ENCODE measurements at places on chromosomes 11 and 22.

DNA sequence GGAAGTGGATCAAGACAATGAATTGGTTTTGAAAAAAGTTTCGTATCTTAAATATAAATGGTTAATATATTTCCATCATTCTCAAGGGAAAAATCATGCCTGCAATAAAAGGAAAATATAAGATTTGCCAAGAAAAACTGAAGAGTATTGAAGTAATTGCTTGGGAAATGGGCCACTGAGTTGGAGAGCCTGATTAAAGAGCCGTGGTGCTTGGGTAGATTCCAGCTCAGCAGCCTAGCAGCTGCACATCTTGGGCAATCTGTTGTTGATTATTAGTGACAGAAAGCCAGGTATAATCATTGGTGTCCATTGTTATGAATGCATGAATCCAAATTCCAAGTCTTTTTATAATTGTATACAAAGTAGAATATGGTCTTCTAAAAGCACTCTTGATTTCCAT, 800.9 kb upstream of the CHORDC1 start:
- H3K27ac ChIP-seq, result no peak overlapping the region
- no peaks in the 10 kb centered on the region for H3K36me3 ChIP-seq
- no peak for DNase-seq
- no peak overlapping the region for H3K4me3 ChIP-seq
- no peaks in the 10 kb centered on the region for H3K27me3 ChIP-seq

DNA sequence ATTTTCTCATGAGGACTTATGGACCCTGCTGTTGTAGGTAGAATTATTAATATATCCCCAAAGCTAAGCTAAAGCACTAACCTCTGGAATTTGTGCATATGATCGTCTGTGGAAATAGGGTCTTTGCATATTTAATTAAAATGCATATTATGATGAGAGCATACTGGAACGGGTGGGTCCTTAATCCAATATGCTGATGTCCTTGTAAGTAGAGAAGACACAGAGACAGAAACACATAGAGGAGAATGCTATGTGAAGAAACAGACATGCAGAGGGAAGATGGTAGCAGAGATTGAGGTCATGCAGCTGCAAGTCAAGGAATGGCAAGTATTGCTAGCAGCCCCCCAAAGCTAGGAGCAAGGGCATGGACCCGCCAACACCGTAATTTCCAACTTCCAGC, 439.2 kb downstream of the LRRC4C start:
- no peak overlapping the region for H3K27ac ChIP-seq
- H3K27me3 ChIP-seq, result no peaks in the 10 kb centered on the region
- no peak for DNase-seq
- H3K36me3 ChIP-seq, result no peaks in the 10 kb centered on the region

GRCh38 chr11:47857485-47857884, 9.3 kb upstream of the NUP160 start:
- no peaks in the 10 kb centered on the region for H3K27me3 ChIP-seq
- H3K4me3 ChIP-seq, result peak overlapping the region; percentile 85
- peaks cover 60% of the 10 kb centered on the region for H3K4me1 ChIP-seq
- H3K36me3 ChIP-seq, result no peaks in the 10 kb centered on the region
- DNase-seq, result no peak

DNA sequence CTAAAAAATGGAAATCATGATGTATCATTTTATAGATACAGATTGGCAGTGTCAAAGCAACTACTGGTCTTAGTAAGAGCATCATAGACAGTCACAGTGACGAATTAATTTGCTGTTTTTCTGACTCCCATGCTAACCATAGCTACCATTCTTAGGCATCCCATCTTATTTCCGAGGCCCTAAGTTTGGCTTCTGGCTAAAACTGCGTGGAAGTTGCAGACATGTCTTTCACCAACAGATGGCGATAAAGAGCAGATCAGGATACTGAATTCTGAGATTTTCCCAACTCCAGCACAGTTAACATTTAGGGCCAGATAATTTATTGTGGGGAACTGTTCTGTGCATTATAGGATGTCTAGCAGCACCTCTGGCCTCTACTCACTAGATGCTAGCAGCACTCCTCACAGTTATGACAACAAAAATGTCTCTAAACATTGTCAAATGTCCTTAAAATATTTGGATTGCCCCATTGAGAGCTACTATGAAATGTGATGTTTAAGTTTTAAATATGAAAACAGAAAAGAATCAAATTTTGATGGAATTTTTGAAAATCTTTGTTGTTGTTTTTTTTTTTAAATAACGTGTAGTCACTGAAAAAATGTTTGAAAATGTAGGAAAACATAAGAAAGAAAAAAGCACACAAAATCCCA, 16.3 kb downstream of the OR2AG2 start:
- no peak overlapping the region for H3K27ac ChIP-seq
- no peaks in the 10 kb centered on the region for H3K27me3 ChIP-seq
- no peak overlapping the region for H3K4me3 ChIP-seq
- H3K4me1 ChIP-seq, result peaks cover 8% of the 10 kb centered on the region
- peak; percentile 29 for DNase-seq

DNA sequence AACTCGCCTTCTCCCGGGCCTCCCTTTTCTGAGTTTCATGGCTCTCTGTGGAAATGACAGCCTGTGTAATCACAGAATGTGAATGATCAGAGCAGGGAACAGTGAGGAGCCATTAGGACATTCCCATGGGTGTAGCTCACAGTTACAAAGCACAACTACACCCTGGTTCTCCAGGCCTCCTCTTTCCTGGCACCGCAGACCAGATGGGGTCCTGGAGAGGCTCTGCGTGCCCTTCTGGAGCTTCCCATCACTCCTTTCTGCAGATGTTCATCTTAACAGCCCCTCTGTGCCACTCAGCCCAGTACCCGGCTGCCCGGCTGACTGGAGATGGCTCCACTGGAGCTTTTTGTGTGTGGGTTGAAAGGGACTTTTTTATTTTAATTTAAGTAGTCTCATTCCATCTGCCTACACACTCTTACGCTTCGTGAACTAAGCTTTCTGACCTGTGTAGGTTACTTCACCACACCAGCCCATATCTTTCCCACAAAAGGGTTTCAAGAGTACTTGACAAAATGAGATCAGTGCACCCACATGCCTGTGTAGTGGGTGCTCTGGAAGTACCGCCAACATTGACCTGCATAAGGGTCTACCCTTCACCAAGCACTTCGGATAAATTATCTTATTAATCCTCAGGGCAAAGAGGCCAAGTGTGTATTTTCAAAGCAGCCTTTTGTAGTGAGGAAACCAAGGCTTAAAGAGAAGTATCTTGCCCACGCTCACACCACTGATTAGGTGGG, 29.8 kb downstream of the SREBF2 start:
- H3K27me3 ChIP-seq, result no peaks in the 10 kb centered on the region
- peaks cover 74% of the 10 kb centered on the region for H3K4me1 ChIP-seq
- DNase-seq, result peak; percentile 59
- H3K27ac ChIP-seq, result peak overlapping the region; percentile 96
- H3K36me3 ChIP-seq, result no peaks in the 10 kb centered on the region

GRCh38 chr22:38136607-38137006, 26.1 kb upstream of the BAIAP2L2 start:
- DNase-seq, result no peak
- peak overlapping the region; percentile 79 for H3K27ac ChIP-seq
- H3K4me1 ChIP-seq, result no peaks in the 10 kb centered on the region
- H3K4me3 ChIP-seq, result no peak overlapping the region

- no peak overlapping the region for H3K27ac ChIP-seq
- no peaks in the 10 kb centered on the region for H3K27me3 ChIP-seq
- H3K4me1 ChIP-seq, result no peaks in the 10 kb centered on the region
- no peak overlapping the region for H3K4me3 ChIP-seq
- no peak for DNase-seq
Measured at GRCh38 chr11:19499999-19500398, 212.6 kb upstream of the NAV2 start.

- H3K36me3 ChIP-seq, result no peaks in the 10 kb centered on the region
- H3K27ac ChIP-seq, result no peak overlapping the region
- H3K4me1 ChIP-seq, result peaks cover 28% of the 10 kb centered on the region
- H3K4me3 ChIP-seq, result no peak overlapping the region
- DNase-seq, result no peak
- no peaks in the 10 kb centered on the region for H3K27me3 ChIP-seq
Measured at GRCh38 chr11:134074346-134074745, 5.5 kb downstream of the JAM3 start.

DNA sequence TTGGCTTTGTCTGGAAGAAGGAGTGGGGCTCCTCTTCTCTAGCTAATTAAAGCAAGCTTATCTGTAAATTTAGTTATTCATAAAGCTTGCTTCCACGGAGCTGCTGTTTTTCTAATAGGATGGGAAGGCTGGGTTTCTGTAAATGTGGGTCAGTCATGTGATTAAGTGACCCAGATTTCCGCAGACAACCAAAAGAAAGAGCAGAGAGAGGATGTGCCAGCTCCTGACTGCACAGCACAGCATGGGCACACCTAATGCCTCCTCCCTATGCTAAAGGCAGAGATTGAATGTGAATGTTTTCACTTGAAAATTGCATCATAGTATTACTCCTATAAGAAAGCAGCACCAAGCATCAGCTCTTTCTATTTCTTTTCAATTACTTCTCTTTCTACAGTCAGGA, 160.2 kb downstream of the FAT3 start:
- DNase-seq, result no peak
- H3K4me3 ChIP-seq, result no peak overlapping the region
- H3K36me3 ChIP-seq, result no peaks in the 10 kb centered on the region
- H3K4me1 ChIP-seq, result no peaks in the 10 kb centered on the region

DNA sequence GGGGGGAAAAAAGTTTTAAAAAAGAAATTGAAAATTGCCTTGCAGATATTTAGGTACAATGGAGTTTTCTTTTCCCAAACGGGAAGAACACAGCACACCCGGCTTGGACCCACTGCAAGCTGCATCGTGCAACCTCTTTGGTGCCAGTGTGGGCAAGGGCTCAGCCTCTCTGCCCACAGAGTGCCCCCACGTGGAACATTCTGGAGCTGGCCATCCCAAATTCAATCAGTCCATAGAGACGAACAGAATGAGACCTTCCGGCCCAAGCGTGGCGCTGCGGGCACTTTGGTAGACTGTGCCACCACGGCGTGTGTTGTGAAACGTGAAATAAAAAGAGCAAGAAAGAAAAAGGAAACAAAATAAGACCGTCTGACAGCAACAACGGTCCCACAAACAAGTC, 964.9 kb downstream of the NTM start:
- no peak overlapping the region for H3K27ac ChIP-seq
- no peaks in the 10 kb centered on the region for H3K27me3 ChIP-seq
- no peak overlapping the region for H3K4me3 ChIP-seq

DNA sequence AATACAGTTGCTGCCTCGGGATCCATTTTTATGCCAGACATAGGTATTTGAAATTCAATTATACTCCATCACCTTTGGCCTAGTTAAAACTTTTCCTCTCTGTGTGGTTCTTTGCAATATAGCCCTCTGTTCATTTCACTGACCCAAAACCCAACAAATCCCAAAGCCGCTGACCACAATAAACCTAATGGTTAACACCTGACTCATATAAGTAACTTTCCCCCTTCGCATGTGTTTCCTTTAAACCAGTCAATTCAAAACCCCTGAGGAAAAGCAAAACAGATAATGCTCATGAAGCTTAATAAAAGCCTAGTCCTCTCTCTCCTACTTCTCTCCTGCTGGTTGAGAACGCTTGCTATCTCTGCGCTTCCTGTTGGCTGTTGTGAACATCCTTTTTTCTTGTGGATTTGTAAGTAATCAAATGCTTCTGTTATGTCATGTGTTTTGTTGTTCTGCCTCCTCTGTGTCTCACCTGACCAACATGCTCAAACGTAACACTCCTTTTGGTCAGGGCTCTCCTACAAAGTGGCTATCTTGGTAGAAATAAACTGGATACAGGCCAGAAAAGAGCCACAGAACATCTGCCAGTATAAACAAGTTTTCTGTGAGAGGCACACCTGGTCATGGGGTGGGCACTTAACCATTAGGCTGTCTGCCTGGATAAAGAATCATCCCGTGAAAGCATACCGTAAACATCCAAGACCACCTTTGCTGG, 652.6 kb downstream of the METTL15 start:
- no peaks in the 10 kb centered on the region for H3K4me1 ChIP-seq
- no peaks in the 10 kb centered on the region for H3K27me3 ChIP-seq
- H3K4me3 ChIP-seq, result no peak overlapping the region
- no peak overlapping the region for H3K27ac ChIP-seq

- DNase-seq, result no peak
- H3K27me3 ChIP-seq, result peaks cover 50% of the 10 kb centered on the region
- no peak overlapping the region for H3K27ac ChIP-seq
- H3K4me1 ChIP-seq, result peaks cover 13% of the 10 kb centered on the region
- no peak overlapping the region for H3K4me3 ChIP-seq
Measured at GRCh38 chr11:61749591-61750217, 2.7 kb upstream of the MYRF start.

GRCh38 chr11:108758458-108758857, 93.6 kb downstream of the DDX10 start:
- H3K36me3 ChIP-seq, result peaks cover 14% of the 10 kb centered on the region
- H3K4me1 ChIP-seq, result peaks cover 60% of the 10 kb centered on the region
- H3K4me3 ChIP-seq, result no peak overlapping the region
- no peak for DNase-seq
- H3K27ac ChIP-seq, result no peak overlapping the region

DNA sequence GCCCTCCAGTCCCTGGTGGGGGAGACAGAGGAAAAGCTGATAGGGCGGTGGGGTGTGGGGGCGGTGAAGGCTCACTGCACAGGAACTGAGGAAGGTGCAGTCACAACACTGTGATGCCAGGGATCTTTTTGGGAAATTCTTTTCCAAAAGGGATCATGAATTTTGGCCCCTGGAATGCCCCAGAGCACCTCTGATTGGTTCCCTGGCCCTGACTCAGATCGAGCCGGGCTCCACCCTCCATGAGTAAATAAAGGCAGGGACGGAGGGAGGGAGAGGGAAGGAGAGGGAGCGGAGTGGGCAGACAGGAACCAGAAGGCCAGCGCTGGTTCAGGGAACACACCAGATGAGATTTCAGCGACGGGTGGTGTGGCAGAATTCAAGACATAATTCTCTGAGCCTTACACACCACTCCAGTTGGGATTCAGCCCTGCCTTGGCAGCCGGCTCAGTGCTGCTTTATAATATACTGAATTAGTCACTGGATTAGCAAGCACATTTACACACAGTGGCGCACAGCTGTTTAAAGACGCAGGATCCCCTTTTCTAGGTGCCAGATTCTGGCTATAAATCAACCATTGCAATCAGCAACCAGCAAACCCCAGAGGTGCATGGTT, 80.3 kb downstream of the ETS1 start:
- H3K4me1 ChIP-seq, result peaks cover 90% of the 10 kb centered on the region
- no peak for DNase-seq
- peak overlapping the region; percentile 93 for H3K27ac ChIP-seq
- H3K4me3 ChIP-seq, result peak overlapping the region; percentile 88

- DNase-seq, result no peak
- peaks cover 77% of the 10 kb centered on the region for H3K4me1 ChIP-seq
- peak overlapping the region; percentile 9 for H3K4me3 ChIP-seq
- H3K36me3 ChIP-seq, result peaks cover 7% of the 10 kb centered on the region
Measured at GRCh38 chr22:29369460-29369859, 18.9 kb downstream of the AP1B1 start.

- no peaks in the 10 kb centered on the region for H3K27me3 ChIP-seq
- peak overlapping the region; percentile 96 for H3K27ac ChIP-seq
- H3K4me1 ChIP-seq, result peaks cover 29% of the 10 kb centered on the region
- peak overlapping the region; percentile 96 for H3K4me3 ChIP-seq
Measured at GRCh38 chr11:67317888-67318555, 14.7 kb downstream of the SSH3 start.

DNA sequence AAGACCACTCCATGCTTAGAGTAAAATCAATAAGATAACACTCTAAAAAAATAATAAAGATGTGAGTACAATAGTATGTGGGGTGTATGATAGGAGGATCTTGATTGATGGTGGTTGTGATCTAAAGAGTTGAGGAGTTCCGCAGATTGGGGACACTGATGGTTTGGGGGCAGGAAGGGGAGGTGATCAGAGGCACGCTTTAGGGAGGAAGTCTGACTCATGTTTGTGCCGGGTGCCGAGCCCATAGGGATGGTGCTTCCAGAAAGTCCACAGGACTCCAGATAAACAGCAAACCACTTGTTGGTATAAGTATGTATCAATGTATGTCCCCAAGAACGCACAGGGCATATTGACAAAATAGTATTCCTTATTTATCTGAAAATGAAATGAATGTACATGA, 27.5 kb downstream of the LINC01488 start:
- H3K36me3 ChIP-seq, result no peaks in the 10 kb centered on the region
- no peak for DNase-seq
- no peak overlapping the region for H3K27ac ChIP-seq
- H3K27me3 ChIP-seq, result peaks cover 36% of the 10 kb centered on the region
